ENCODE measurements at places on chromosomes 4 and X.

- no peak for DNase-seq
These were observed 8.3 kb downstream of the PRRG1 start for GRCh38 chrX:37357436-37357835.

GRCh38 chrX:51151734-51152133 lies 180.9 kb upstream of the NUDT10 start:
- DNase-seq = no peak

- DNase-seq = no peak
These were observed 55.4 kb upstream of the SLC10A7 start for GRCh38 chr4:146577111-146577510.

- no peak for DNase-seq
These were observed 32.8 kb upstream of the REST start for GRCh38 chr4:56874923-56875322.

DNA sequence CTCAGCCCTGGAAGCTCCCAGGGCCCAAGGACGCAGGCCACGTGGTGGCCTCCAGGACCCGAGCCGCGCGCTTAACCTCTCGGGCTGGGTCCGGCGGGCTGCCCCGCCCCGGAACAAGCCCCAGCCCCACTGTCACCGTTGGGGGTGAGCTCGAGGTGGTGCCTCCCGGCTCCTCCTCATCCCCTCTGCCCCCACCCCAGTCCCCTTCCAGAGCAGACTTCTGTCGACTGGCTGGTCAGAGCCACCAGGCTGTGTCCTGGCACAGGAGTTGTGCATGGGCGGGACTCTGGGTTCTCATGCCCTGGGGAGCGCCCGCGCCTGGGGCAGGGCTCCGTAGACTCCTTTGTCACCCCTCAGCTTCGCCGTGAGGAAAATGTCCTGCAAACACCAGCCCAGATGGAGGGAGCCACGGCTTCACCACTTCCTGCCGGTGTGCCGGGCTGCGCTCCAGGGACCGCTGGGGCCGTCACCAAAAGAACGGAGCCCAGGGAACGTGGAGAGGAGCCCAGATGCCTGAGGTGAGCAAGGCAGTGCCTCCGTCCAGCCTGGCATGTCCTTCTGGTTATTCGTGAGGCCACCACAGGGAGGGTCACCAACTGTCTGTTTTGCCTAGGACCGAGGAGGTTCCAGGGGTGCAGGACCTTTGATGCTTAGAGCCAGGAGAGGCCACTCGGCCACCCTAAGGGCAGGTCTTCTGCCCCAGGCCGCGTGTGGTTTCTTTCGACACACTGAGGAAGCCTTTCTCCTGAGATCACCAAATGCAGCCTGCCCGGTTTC lies 7.1 kb upstream of the RGS12 start:
- no peak for DNase-seq

All from T-helper 9 cell (primary cell).